ENCODE measurements at places on chromosomes 2 and 18.

DNA sequence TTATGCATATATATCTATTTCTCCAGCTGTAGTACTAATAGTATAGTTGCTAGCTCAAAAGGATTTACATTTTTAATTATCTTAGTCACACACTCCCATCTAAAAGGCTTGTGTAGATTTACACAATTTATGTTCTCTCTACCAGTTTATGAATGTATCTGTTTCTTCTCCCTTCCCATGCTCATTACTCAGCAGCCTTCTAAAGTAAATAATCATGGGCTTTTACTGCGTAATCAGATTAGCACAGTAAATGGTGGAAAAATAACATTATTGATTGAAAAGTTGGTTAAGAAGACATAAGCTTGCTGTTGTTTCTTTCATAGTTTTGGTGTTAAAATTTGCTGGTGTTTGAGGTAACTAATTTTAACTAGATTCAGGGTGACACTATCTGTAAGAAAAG, 81.8 kb downstream of the PTPN4 start:
- no peak for DNase-seq
- no peak overlapping the region for H3K4me3 ChIP-seq
- no peaks in the 10 kb centered on the region for H3K36me3 ChIP-seq
- H3K27ac ChIP-seq, result no peak overlapping the region

- no peaks in the 10 kb centered on the region for H3K4me1 ChIP-seq
- DNase-seq, result no peak
- H3K36me3 ChIP-seq, result no peaks in the 10 kb centered on the region
- no peaks in the 10 kb centered on the region for H3K27me3 ChIP-seq
Observed at GRCh38 chr18:28571929-28572328, 395.0 kb upstream of the CDH2 start.

DNA sequence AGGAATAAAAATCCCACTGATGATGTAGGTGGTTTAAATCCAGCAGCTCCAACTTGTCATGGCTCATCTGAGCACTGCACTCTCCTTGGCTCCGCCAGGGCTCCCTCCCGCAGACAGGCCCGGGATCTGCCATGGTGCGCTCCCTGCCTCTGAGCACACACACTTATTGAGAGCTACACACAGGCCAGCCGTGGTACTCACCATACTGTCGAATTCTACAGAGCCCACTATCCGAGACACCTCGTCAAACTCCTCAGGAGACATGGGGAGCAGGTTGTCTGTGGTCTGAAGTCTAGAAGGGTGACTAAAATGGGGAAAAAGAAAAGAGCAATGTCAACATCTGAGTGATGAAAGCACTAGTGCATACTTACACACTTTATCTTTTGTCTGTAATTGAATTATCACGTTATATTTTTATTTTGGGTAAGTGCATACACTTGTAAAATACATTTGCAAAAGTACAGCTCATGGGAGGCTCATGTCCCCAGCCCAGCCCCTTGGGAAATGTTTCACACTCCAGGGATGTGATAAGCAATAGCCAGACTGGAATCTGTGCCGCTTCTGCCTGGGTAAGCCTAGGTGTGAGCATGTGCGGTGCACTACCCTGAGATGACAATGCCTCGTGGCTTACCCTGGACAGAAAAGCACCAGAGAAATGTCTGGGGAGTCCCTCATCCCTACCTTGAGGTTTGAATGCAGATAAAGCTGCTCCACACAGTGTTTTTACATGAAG, 39.2 kb downstream of the STAT1 start:
- no peaks in the 10 kb centered on the region for H3K4me1 ChIP-seq
- DNase-seq, result no peak
- no peak overlapping the region for H3K27ac ChIP-seq
- peaks cover 54% of the 10 kb centered on the region for H3K36me3 ChIP-seq
- H3K4me3 ChIP-seq, result no peak overlapping the region

- no peaks in the 10 kb centered on the region for H3K27me3 ChIP-seq
- no peak for DNase-seq
- H3K36me3 ChIP-seq, result no peaks in the 10 kb centered on the region
- H3K4me3 ChIP-seq, result no peak overlapping the region
Observed at GRCh38 chr2:58973811-58974281, 732.7 kb upstream of the FANCL start.

DNA sequence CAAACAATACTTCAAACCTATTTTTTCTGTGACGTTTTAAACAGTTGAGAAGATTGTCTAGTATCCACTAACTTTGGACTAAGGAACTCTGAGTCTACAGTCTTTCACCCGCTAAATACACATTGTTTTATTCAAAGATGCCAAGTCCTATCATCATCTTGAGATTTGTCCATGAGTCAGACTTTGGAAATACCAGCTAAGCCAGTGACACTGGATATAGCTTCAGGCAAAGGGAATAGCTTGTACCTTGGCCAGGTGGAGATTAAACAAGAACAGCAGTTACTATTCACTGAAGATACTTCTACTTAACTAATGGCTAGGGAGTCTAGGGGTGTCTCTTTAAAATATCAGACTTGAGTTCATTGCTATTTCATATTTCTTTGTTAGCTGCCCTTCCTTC, 137.5 kb downstream of the COMMD1 start:
- H3K27me3 ChIP-seq, result no peaks in the 10 kb centered on the region
- no peaks in the 10 kb centered on the region for H3K36me3 ChIP-seq
- no peaks in the 10 kb centered on the region for H3K4me1 ChIP-seq
- no peak for DNase-seq
- no peak overlapping the region for H3K27ac ChIP-seq

- no peak overlapping the region for H3K4me3 ChIP-seq
- no peaks in the 10 kb centered on the region for H3K36me3 ChIP-seq
- H3K27ac ChIP-seq, result no peak overlapping the region
- no peak for DNase-seq
Observed at GRCh38 chr2:24477229-24477628, 13.8 kb upstream of the NCOA1 start.

DNA sequence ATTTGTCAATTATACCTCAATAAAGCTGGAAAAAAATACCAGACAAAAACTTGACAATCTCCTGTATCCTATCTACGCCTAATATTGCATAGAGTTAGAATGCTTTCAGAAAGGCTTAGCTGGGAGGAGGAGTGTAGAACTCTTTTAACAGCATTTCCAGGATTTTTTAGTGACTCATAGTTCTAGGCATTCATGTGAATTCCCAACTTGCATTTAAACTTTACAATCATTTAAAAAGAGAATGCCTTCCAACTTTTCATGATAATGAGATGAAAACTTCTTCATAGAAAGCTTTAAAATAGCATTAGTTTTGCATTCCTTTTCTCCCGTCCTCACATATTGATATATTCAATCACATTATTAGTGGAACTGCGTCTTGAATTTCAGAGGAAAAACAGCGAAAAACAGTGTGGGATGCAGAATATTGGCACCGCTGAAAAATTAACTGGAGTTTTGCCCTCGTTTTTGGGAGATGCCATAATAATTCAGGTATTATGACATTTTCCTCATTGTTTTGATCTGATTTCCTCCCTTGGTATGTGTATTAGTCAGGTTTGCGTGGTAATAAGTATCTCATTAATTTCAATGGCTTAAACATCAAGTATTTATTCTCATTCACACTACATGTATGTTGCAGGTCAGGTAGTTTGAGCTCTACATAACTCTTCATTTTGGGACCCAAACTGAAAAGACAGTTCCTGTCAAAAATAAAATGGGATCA, 293.2 kb upstream of the FIGN start:
- no peaks in the 10 kb centered on the region for H3K36me3 ChIP-seq
- no peak overlapping the region for H3K27ac ChIP-seq

- DNase-seq, result no peak
- H3K4me1 ChIP-seq, result no peaks in the 10 kb centered on the region
- H3K27ac ChIP-seq, result no peak overlapping the region
- H3K36me3 ChIP-seq, result no peaks in the 10 kb centered on the region
Observed at GRCh38 chr2:227378371-227378782, 729 bp downstream of the TM4SF20 start.

DNA sequence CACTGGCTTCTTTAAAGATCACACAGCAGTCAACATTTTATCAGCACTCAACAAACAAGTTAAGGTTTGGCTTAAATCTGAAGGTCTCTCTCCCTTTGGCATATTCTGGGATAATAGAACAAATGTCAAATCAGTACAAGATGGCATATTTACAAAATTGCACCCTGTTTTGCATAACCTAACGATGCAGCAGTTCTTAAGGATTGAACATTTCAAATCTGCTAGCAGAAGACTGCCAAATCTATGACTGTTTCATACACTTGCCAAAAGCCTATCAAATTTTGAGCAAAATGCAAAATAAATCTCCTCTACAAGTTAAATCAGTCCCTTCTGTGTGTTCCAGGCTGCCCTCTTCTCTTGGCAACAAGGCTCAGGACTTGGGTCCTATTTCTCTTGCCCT, 73.6 kb downstream of the DPP4 start:
- H3K36me3 ChIP-seq, result peaks cover under 1% of the 10 kb centered on the region
- H3K4me1 ChIP-seq, result no peaks in the 10 kb centered on the region
- H3K27ac ChIP-seq, result no peak overlapping the region
- H3K4me3 ChIP-seq, result no peak overlapping the region
- no peaks in the 10 kb centered on the region for H3K27me3 ChIP-seq

DNA sequence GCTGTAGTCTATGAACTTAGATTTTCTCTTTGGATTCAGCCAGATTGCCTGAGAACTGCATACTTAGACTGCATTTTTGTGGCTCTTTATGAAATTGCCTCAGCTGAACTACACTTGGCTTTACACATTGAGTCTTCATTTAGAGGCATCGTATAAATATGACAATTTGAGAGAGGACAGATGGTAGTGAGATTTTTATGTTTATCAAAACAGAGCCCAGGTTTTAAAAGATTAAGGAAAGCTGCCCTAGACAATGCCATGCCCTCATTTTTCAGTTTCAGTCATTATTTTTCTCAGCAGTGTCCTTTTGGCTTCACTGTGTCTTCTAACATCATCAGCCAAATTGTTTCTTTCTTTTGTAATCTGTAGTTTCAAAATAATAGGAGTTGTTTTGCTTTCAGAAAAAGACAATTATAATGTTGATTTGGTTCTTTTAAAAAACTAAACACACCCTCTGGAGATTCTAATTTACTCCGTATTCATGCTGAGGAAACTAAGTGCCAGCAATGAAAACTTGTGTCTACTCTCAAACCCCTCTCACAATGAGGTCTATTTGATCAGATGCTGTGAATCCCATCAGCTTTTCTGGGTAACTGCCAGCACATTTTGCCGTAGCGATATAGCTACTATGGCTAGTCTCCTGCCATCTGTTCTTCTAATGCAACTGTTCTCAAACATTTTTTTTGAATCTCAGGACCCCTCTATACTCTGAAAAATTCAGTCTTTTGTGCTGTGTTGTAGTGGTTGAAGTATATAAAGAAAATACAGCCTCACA, 46.2 kb downstream of the TWSG1 start:
- peaks cover 2% of the 10 kb centered on the region for H3K36me3 ChIP-seq
- H3K27ac ChIP-seq, result no peak overlapping the region
- H3K4me1 ChIP-seq, result no peaks in the 10 kb centered on the region
- no peak overlapping the region for H3K4me3 ChIP-seq

DNA sequence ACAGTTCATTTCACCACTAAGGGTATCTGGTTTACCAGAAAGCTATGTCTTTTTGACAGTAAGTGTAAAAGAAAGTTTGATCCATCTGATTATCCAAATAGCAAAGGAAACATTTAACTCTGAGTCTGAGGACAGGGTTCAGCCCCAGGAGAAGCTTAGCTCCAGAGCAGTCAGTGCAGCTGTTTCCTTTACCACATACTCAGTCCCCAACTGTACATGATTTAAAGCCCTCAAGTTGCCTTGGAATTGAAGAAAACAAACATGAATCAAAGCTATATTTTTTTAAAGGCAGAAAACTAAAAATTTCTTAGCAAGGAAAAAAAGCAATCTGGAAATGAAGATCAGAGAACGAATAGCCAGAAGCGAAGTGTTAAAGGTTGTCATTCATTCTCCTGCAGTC, 746.0 kb downstream of the METTL4 start:
- no peaks in the 10 kb centered on the region for H3K27me3 ChIP-seq
- no peaks in the 10 kb centered on the region for H3K36me3 ChIP-seq
- H3K4me1 ChIP-seq, result no peaks in the 10 kb centered on the region
- DNase-seq, result no peak
- no peak overlapping the region for H3K4me3 ChIP-seq
